ENCODE measurements at places on chromosomes 4 and X. TPM values are rescaled to one million over a fixed set of nuclear protein-coding genes. Genes with fewer than 3 reads are reported as not detected.

MEPE gene
- total RNA-seq, result not detected

CXorf38 gene
- 9.0 TPM for total RNA-seq

CFAP99 gene
- not detected for total RNA-seq

SPANXA1 gene
- total RNA-seq, result not detected

MAMLD1 gene
- 0.26 TPM for total RNA-seq

SH3BP2 gene
- total RNA-seq, result 16.9 TPM

WAS gene
- not detected for total RNA-seq

UGT2B10 gene
- not detected for total RNA-seq

KLB gene
- total RNA-seq, result under 0.01 TPM

DCAF8L2 gene
- not detected for total RNA-seq

DUSP21 gene
- not detected for total RNA-seq

SSX5 gene
- not detected for total RNA-seq

TSC22D3 gene
- total RNA-seq, result 15.0 TPM

LGI2 gene
- total RNA-seq, result under 0.01 TPM

TLR10 gene
- total RNA-seq, result not detected

GPM6B gene
- total RNA-seq, result 0.13 TPM

YIPF7 gene
- total RNA-seq, result not detected

ZAR1 gene
- not detected for total RNA-seq
